Activated T-helper 1 cell treated with anti-CD3 and anti-CD28 coated beads, Interleukin-12 subunit alpha, Interleukin-12 subunit beta, Interleukin-2, Interleukin-4 antibody, amounts not matched to agents 30 ng/mL and 10 ng/mL and 1 ng/mL, durations not matched to agents 14 hours and 24 hours and 36 hours (primary cell): ENCODE measurements at places on chromosomes 4 and X. TPM values are rescaled to one million over a fixed set of nuclear protein-coding genes. Genes with fewer than 3 reads are reported as not detected.

The SETD7 gene
- 17.4 and 18.7 TPM in 2 replicates for total RNA-seq

The ZCCHC18 gene
- total RNA-seq = 0.57 and 0.76 TPM in 2 replicates

The POU4F2 gene
- total RNA-seq = not detected in 2 replicates

The MTMR1 gene
- 31.8 and 40.0 TPM in 2 replicates for total RNA-seq

The CDS1 gene
- not detected in 2 replicates for total RNA-seq

The STATH gene
- not detected in 2 replicates for total RNA-seq

The TGIF2LX gene
- total RNA-seq = not detected in 2 replicates

The ARHGEF9 gene
- 18.9 and 20.2 TPM in 2 replicates for total RNA-seq

The ARL13A gene
- not detected in 2 replicates for total RNA-seq

The NLGN4X gene
- not detected in 2 replicates for total RNA-seq

The TMLHE gene
- 7.3 and 9.9 TPM in 2 replicates for total RNA-seq

The SYNPO2 gene
- 0.12 and 0.26 TPM in 2 replicates for total RNA-seq

The EGFL6 gene
- total RNA-seq = 2.0 and 2.5 TPM in 2 replicates

The SLC6A14 gene
- total RNA-seq = not detected in 2 replicates

The TEX11 gene
- total RNA-seq = 0.12 TPM in 1 of 2 replicates, not detected in the other

The CENPVL1 gene
- total RNA-seq = not detected in 2 replicates

The SHROOM3 gene
- 0.02 and 0.05 TPM in 2 replicates for total RNA-seq

The TMEM128 gene
- total RNA-seq = 17.7 and 19.9 TPM in 2 replicates

The MAMLD1 gene
- 15.0 and 19.2 TPM in 2 replicates for total RNA-seq

The UGT2B7 gene
- not detected in 2 replicates for total RNA-seq

The LDOC1 gene
- 5.4 and 6.9 TPM in 2 replicates for total RNA-seq

The F8A3 gene
- total RNA-seq = 27.1 and 27.4 TPM in 2 replicates

The BMX gene
- total RNA-seq = not detected in 2 replicates

The LRAT gene
- total RNA-seq = not detected in 2 replicates

The HHIP gene
- not detected in 2 replicates for total RNA-seq

The PLK4 gene
- 40.7 and 41.2 TPM in 2 replicates for total RNA-seq

The FGFBP2 gene
- total RNA-seq = 4.8 and 7.7 TPM in 2 replicates
